GM12865 (cell line): ENCODE measurements at places on chromosomes 4 and X.

- no peak for DNase-seq
Observed at GRCh38 chr4:165756836-165757235, 116.2 kb upstream of the TLL1 start.

GRCh38 chr4:17033025-17033767 is 134.8 kb upstream of the LDB2 start:
- no peak for DNase-seq

GRCh38 chrX:10047631-10048030 is 80.5 kb downstream of the CLDN34 start:
- no peak for DNase-seq

- no peak for DNase-seq
Observed at GRCh38 chrX:49930039-49930438, 7.6 kb downstream of the CLCN5 start.

GRCh38 chr4:100880011-100880410 is 362.2 kb upstream of the EMCN start:
- no peak for DNase-seq

- DNase-seq: no peak
Observed at GRCh38 chr4:141647966-141648365, 11.6 kb downstream of the IL15 start.

DNA sequence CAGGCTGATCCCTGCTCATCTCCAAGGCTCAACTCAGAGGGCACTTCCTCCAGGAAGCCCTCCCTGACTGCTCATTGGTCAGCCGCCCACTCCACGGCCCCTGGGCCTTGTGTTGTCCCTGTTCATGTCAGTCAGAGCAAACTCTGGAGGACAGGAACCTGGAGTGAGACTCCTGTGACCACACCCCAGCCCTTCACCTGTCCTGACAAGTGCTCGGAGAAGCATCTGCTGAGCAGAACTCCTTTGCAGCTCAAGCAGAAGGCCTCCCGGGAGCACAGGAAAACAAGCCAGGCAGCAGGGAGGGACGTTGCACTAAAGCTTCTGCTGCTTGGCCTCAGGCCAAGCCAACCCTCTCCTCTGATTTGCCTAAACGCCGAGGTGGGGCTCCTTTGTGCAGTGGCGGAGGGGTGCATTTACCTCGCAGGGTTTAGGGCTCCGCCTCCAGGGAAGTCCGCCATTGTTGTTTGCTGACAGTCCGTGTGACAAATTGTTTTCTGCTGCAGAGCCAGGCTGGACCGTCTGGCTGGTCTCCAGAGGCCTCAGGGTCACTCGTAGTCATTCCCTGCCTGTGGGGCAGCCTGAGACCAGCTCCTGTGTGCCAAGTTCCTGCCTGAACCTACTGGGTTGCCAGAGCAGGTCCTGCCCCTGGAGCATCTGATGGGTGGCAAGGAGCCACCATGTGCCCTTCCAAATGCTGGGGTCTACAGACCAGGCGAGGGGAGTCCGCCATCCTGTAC is 61.8 kb downstream of the C4orf50 start:
- peak; percentile 20 for DNase-seq

DNA sequence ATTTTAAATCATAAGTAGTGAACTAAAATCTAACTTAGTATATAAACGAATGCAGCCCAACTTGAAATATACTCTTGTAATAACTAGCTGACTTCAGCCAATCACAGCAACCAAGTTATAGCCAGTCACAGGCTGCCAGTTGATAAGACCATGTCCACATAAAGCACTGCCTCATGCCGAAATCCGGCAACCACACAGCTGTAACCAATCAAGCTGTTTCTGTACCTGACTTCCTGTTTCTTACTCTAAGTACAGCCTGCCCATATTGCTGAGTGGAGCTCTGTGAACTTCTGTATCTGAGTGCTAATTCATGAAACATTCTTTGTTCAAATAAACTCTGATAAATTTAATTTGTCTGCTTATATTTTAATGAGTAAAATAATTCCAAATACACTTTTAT is 805.3 kb upstream of the EPHA5 start:
- DNase-seq: no peak

DNA sequence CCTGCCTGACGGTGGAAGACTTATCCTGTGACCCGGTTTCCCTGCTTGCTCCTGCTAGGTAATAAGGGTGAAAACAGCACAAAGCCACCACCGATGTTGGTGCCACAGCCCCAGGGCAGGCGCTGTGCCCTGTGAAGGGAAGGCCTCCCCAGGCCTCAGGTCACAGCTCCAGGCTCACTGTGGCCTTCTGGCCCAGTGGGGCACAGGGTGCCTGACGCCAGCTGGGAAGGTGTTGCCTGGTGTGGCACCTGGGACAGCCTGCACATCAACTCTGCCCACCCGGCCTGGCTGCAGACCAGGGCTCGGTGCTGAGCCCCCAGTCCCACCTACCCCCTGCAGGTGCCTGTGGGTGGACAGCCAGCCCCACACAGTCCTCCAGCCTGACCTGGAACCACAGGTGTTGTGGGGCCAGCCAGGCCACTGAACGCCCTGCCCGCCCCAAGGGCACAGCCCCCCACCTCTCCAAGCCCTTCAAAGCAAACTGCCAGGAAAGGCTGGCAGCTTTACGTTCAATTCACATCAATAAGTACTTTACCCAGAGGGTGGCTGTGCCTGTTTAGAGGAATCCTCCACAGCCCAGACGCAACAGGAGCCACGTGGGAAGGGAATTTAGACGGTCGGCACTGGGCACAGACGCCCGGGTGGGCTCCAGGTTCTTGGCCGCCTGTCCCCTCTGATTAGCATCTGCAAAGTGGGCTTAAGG is 54.3 kb downstream of the ZFYVE28 start:
- no peak for DNase-seq

GRCh38 chr4:159736411-159736810 is 633.5 kb downstream of the RAPGEF2 start:
- DNase-seq: no peak

DNA sequence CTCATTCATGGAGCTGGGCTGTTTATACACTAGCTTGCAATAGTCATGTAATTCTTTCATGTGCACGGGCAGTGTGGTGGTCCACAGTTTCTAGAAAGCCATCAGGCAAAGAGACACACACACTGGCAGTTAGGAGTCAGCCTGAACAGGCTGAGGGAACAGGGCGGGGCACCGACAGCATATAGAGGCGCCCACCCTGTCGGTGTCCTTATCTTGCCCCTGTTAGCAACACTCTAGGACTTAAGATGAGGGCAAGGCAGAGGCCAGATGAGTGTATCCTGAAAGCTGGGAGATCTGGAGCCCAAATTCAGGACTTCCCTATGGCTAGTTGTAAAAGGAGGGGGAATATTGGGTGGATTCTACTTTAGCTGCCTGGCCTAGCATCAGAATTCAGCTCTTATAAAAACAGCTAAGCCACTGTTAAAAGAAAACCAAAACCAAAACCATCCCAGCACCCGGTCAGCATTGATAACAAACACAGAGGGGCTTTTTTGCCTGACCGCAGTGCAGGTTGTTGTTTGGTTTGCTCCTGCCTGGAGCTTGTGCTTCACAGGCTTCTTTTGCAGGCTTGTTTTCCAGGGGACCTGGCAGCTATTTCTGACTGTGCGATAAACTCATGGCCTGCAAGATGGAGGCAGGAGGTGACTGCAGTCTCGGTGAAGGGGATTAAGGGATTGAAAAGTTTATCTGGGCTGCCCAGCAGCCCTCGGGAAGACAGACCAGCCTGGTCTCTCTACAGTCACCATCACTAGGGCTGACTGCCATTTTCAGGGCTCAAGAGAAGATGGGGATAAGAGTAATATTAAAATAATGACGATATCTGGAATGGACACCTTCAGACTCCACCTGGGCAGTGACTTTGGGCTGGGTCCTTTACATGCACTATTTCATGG is 638.9 kb downstream of the MID1IP1 start:
- peak; percentile 60 for DNase-seq

- peak; percentile 21 for DNase-seq
Observed at GRCh38 chr4:142840516-142841123, 5.5 kb downstream of the INPP4B start.

GRCh38 chr4:149164282-149164681 is 651.4 kb downstream of the IQCM start:
- DNase-seq: no peak

- no peak for DNase-seq
Observed at GRCh38 chr4:95129821-95130311, 372.1 kb downstream of the BMPR1B start.

DNA sequence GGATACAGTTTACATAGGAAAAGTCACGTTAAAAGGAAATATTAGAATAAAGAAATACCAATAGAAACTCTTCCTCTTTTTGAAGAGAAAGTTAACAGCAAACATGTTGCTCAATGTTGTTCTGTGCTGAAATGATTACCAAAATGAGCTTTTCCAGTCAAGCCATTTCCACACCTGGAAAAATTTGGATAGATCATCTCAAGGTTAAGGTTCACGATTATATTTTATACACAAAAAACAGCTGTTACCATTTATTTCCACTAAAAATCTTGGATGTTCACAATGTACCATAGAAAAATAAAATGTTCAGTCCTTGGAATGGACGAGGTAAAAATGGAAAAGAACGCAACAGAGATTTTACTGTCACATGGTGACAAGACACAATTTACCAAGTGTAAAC is 218.7 kb downstream of the SCFD2 start:
- no peak for DNase-seq

DNA sequence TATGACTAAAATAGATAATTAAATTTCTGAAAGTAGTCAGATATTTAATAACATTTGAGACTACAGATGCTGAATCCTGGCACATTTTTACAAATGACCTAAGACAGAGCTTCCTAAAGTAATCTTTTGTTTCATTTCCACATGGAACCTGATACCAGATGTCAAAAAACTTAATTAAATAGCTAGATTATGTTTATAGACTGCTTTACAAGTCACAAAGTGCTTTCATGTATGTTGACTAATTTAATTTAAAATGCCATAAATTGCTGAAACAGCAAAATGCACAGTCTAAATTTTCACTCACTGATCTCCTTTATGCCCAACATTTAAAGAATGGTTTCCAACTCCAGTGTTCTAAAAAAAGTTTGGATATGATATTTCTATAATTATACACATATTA is 299.1 kb upstream of the TBX22 start:
- no peak for DNase-seq
